ENCODE measurements at places on chromosomes 6 and 20.

- DNase-seq, result no peak
Measured at GRCh38 chr6:160510199-160510598, 153.9 kb downstream of the LPA start.

DNA sequence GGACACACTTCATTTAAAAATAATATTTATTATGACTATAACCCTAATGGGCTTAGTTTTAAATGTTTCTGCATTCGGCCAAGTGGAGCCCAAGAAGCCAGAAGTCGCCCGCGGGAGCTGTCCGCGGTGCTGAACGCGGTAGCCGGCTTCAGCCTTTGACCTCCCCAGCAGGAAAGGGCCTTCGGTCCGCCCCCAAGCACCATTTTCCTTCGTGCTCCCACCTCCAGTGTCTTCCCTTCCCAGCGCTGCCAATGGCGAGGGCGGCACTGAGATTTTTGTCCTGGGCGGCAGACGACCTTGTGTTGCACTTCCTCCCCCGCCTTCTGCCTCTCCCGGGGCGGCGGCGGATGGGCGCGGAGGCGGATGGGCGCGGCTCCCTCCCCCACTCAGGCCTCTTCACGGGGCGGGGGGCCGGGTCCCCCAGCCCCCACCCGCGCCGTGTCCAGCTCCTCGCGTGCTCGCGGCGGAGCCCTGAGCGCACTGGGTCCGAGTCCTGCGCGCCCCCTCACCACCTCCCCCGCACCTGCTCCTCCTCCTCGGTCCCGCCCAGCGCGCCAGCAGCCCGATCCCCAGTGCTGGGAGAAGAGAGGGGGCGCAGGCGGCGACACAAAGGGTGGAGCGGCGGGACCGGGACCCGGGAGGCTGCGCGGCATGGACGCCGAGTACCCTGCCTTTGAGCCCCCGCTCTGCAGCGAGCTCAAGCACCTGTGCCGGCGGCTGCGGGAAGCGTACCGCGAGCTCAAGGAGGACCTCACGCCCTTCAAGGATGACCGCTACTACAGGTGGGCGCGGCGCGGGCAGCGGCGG is 23.6 kb upstream of the TMEM181 start:
- peak; percentile 88 for DNase-seq

DNA sequence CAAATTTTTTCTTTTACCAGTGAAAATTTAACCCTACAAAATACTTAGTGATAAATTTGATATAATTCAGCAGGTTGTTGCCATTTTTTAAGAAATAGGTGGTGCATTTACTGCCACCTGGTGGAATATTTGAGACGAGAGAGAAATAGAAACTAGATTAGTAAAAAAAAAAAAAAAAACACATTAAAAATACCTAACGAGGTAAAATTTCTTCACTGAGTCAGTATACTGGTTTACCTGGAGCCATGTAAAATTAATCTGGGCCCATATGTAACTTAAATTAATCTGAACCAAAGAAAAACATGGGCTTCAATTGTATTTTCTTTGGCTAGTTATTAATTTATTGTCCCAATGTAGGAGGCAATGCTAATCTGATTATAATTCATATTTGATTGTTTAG is 520.8 kb downstream of the EPM2A start:
- DNase-seq, result no peak

DNA sequence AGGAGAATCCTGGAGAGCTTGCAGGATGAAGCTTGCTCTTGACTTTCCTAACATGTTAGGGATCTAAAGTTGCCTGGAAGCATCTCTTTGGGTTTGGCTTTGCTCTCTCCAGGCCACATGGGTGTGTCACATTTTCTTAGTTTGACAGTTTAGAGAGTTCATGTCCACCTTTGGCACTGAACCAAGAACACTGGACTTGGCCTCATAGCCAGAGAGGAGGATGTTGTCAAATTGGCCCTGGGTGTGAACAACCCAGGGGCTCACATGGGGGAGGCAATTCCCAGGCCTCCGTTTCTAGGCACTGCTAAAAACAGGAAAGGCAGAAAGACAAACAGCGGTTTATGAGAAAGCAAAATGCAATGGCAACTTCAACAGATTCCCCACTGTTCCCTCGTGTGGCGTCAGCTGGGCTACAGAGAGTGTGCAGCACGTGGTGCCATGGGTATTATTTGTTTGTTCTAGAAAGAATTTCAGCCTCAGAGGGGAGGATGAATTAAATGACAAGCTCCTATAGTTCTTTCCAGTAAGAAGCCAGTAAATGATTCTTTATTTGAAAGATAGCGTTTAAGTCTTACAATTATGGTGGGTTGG is 93.9 kb downstream of the CLIC5 start:
- no peak for DNase-seq

DNA sequence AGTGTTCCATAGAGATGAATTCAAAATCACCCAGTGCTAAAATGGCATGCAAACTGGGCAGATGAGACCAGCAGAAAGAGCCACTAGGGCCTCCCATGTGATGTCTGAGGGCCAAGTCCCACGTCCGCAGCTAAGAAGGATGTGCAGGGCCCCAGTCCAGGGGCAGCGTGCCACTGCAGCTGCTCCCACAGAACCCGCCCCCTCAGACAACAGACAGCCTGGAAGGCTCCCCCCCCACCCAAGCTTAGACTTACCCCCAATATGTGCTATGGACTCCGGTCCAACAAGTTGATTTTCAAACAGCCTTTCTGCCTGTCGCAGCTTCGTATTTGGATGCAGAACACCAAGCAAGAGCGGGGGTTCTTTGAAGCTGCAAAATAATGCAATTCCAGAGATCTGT is 14.0 kb downstream of the APMAP start:
- no peak for DNase-seq

DNA sequence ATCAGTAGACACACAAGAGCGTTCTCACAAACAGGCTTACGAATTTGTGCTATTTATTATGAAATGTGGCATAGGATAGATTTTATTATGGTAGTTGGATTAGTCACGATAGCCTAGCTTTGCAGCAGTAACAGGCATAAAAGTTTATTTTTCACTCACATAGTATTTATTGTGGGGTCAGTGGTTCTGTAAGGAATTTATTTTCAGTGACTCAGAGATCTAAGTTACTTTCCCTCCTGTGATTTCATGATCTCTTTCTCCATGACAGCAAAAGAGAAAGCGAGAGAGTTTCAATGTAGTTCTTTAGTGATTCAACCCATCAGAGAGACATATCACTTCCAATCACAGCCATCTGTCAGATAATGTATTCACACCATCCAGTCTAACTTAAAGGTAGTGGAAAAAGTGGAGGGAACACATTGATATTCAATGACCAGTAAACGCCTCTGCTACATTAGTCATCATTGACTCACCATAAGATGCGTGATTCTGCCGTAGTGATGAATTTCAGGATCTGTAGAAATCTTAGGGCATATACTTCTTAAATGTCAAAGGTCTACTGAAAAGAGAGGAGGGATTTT is 605.5 kb downstream of the HDGFL1 start:
- DNase-seq, result no peak

GRCh38 chr6:14573267-14573666 is 455.7 kb downstream of the CD83 start:
- DNase-seq, result no peak

DNA sequence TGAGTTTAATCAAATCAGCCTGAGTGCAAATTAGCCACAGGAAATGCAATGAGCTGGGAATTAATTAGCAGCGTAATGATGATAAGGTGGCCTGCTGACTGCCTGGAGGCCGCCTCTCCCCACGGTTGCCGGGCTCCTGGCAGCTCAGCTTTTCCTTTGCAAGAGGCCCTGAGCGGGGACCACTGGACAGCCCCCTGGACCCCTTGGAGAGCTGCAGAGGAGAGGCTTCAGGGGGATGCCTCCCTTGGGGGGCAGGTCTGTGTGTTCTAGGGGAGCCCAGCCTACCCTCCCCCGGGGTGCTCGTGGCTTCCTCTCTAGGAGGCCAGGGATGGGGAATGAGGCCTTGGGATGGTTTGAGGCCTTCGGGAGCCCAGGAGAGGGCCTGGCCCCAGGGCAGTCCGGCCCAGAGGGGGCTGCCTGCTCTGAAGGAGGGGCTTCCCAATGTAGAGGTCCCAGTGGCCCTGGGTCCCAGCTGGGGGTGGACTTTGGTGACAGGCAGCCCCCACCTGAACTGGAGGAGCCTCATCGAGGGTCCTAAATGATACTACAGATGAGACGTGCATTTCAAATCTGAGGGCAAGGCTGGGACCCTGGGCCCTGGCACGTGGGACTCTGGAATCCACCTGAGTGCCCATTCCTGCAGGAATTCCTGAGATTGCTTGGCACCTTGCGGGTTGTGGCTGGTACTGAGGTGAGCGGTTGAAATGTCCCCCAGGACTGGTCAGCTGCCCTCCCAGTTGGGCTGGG is 66.4 kb upstream of the BHLHE23 start:
- no peak for DNase-seq

GRCh38 chr6:44645276-44645675 is 257.8 kb downstream of the CDC5L start:
- DNase-seq, result no peak

GRCh38 chr20:47125758-47126591 is 230.5 kb downstream of the ZMYND8 start:
- DNase-seq, result no peak

DNA sequence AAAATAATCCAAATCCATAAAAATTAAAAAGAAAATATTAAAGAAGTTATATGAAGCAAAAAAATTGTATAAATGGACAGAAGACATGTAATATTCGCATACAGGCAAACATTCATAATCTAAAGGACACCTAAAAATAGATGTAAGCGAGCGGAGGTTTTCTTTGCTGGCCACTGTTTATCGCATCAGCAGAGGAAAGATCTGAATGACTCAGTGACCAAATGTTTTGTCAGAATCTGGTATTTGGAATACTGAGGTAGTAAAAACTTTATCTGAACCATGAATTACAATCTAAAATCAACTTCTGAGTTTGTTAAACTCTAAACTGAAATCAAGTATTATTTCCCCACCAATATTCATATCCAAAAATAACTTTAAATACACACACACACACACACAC is 7.8 kb downstream of the TSPYL4 start:
- DNase-seq, result no peak

GRCh38 chr20:5528261-5528660 is 211.5 kb upstream of the PROKR2 start:
- DNase-seq, result no peak

DNA sequence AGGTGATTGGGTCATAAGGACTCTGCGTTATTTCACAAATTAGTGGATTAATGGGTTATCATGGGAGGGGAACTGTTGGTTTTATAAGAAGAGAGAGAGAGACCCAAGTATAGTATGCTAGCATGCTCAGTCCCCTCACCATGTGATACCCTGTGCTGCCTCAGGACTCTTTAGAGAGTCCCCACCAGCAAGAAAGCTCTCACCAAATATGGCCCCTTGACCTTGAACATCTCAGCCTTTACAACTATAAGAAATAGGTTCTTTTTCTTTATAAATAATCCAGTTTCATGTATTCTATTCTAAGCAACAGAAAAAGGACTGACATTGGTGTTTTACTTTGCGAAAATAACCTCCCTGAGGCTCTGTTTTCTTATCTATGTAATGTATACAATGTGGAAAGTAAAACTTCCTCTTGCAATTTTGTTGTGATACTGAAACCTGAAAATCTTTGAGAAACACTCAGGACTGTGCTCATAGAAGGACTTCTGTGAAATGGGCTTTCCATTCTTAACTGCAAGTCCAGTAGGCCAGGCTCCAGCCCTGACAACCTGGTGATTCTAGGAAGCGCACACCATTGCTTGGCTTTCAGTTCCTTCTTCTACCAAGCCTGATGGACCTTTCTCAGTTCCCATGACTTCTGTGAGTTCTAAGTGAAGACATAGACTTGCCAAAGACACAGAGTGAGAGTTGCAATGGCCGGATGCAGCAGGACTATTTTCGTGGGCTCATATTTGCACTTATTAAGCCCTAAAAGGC is 21.9 kb downstream of the SIRPD start:
- DNase-seq, result peak; percentile 71

DNA sequence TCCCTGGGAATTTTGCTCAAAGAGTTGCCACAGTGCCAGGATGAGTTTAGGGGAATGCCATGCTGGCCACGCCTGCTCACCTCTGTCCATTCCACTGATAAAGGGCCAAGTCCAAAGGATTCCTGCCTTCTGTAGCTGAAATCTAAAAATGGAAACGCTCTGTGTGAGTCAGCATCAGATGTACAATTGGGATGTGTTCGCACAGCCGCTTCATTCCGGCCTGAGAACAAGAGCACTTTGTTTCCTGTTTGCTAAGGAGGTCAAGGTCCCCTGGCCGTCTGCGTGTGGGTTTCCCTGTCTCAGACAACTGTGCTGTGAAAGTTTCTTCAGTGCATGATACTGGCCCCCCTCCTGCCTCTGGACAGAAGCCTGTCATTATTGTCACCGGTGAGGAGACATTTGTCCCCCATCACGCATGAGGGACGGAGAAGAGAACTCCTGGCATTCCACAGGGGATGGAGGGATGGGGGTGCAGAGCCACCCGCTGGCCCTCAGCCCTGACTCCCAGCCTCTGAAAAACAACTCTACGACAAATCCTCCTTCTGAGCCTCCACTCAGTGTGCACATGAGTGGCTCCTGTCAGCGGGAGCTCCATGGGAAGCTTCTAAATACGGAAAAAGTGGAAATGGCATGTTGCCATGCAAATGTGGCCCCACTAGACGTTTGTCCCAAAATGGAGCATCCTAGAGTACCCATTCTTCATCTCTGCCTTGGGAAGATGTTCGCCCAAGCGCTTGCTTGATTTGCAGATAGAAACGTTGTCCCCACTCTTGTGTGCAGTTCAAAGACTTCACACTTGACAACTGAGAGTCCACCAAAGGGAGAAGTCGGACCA is 143.5 kb upstream of the AFDN start:
- no peak for DNase-seq

DNA sequence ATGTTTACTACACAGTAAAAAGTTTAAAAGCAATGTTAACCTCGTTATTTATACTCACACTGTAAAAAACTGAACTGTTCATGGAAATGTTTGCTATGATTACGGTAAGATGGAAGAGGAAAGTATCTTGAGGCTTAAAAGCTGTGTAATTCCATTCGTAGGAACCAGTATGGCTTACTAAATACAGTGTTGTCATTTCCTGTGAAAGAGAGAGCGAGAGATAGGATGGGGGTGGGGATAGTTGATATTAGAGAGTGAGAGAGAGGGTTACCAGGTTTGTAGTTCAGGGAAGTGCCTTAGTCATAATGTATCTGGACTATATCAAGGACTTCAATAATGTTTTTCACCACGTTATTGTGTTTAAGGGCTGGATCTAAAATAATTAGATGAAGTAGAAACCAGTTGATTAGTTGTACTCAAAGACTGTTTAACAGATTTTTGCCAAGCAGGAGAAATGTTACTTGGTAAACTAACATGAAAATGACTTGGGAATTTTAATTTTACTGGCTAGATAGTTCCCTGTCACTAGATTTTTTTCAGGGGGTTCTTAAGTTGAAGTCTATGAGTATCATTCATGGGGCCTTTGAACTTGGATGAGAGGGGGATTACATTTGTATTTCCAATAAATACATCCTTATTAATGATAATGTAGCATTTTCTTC is 30.4 kb downstream of the AFDN start:
- DNase-seq, result no peak

DNA sequence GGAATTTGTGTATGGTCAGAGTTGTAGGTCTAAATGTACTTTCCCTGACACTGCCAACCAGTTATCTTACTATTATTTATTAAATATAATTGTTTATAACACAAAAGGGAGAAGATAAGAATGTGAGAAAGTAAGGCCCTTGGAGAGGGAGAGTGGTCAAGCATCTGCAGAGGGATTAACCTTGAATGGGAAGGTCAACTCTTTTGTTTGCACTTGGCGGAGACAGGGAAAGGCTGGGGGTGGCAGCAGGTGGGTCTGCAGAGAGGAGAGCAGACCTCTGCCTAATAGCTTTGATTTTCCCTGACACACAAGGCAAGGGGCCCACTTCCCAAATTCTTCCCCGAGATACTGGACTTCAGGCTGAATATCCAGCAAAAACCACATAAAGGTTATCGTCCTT is 4.2 kb downstream of the LRP11 start:
- no peak for DNase-seq

- no peak for DNase-seq
Measured at GRCh38 chr20:10453241-10453640, 18.1 kb downstream of the SLX4IP start.

All from GM13976 (cell line).